ENCODE measurements at places on chromosomes 7 and 10.

DNA sequence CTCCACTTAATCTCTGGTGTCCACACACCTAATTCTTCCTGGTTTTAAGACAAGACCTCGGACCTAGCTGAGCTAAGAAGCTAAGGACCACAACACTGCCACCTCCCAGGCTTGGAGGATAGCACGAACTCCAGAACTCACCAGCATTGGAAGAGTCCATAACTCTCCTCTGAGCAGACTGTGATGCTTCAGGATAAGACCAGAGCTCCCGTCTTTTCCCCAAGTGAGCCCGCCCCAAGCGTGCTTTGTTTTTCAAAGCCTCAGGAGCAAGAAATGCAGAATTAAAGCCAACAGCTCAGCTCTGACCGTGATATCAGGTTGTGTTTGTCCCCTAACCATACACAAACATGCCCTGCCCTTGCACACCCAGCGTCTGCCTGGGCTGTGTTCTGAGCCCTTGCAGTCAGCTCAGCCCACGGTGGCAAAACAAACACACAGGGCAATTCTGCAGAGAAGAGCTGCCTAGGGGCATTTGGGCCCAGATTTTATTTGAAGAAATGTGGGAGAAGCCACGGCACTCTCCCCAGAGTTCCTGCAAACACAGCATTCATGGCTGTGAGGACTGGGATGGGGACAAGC, 145.4 kb downstream of the WDR11 start:
- no peak for DNase-seq

GRCh38 chr10:22684699-22685098, 29.7 kb downstream of the PIP4K2A start:
- DNase-seq: no peak

GRCh38 chr10:71443676-71444075, 47.0 kb downstream of the CDH23 start:
- DNase-seq: no peak

DNA sequence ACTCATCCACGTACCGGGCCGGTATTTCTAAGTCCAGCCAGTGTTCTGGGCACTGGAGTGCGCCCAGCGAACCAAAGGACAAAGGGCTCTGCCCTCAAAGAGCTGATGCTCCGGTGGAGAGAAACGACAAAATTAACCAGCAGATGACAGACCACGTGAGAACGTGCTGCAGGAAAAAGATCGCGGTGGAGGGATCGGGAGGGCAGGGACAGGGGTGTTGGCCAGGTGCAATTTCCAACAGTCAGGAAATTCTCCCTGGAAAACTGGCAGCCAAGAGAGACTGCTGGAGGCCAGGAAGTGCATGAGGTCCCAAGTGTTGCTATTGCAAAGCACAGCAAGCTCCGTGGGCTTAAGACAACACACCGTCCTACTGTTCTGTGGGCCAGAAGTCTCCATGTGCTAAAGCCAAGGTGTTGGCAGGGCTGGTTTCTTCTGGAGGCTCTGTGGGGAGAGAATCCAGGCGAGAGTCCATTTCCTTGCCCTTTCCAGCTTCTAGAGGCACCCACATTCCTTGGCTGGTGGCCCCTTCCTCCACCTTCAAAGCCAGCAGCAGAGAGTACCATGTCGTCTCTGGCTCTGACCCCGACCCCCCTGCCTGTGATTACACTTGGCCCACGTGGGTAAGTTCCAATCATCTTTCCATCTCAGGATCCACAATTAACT, 21.3 kb upstream of the AMZ1 start:
- no peak for DNase-seq

GRCh38 chr10:7320072-7320471, 90.8 kb downstream of the SFMBT2 start:
- no peak for DNase-seq

- no peak for DNase-seq
These were observed 13.1 kb upstream of the UCMA start for GRCh38 chr10:13247246-13247645.

DNA sequence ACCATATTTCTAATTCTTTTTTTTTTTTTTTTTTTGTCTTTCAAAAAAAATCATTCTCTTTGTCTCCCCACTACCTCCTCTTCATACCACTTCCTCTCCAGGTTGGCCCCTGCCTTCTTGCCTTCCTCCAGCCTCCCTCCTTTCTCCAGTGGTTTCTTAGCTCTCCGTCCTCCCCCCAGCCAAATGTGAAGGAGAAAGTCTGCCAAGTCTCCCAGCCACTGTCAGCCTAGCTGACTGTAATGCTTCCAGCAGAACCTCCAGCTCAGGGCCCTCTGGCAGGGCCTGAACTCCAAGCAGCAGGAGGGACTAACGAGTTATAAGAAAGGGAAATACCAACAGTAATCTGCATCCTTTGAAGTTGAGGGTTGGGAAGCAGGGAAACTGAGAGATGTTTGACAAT, 35.5 kb upstream of the BICC1 start:
- DNase-seq: no peak

DNA sequence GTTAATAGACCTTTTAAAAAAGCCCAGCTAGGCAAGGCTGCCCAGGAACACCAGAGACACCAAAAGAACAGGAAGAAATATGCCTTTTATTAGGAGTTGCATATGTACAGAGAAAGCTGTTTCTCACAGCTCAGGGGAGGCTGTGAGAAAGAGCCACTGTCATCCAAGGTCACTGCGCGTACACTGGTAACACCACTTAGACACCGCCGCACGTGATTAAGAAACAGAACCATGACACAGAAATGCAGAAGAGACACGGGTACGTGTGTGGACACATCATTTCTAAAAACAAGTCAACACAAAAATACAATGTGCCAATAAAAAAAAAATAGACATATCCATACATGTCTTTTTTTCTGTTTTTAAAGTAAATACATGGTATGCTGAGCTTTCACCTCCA, 705.6 kb downstream of the PARD3 start:
- no peak for DNase-seq

DNA sequence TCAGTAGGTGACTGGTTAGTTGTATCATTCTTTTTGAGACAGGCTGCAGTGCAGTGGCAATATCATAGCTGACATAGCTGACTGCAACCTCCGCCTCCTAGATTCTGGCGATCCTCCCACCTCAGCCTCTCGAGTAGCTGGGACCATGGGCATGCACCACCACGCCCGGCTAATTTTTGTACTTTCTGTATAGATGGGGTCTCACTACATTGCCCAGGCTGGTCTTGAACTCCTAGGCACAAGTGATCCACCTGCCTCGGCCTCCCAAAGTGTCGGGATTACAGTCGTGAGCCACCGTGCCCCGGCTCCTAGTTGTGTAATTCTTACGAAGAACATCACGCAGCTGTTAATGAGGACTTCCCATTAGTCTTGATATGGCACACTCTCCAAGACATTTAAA, 123.4 kb upstream of the VKORC1L1 start:
- no peak for DNase-seq

- DNase-seq: no peak
These were observed 10.9 kb upstream of the IKZF1 start for GRCh38 chr7:50293509-50294179.

- DNase-seq: no peak
These were observed 365.3 kb downstream of the PARD3 start for GRCh38 chr10:34449836-34450235.
